Stimulated activated CD4-positive, alpha-beta T cell treated with anti-CD3 and anti-CD28 coated beads, Interleukin-15, amount 100 ng/mL, for 48 hours (primary cell): ENCODE measurements at places on chromosomes 16 and 17.

DNA sequence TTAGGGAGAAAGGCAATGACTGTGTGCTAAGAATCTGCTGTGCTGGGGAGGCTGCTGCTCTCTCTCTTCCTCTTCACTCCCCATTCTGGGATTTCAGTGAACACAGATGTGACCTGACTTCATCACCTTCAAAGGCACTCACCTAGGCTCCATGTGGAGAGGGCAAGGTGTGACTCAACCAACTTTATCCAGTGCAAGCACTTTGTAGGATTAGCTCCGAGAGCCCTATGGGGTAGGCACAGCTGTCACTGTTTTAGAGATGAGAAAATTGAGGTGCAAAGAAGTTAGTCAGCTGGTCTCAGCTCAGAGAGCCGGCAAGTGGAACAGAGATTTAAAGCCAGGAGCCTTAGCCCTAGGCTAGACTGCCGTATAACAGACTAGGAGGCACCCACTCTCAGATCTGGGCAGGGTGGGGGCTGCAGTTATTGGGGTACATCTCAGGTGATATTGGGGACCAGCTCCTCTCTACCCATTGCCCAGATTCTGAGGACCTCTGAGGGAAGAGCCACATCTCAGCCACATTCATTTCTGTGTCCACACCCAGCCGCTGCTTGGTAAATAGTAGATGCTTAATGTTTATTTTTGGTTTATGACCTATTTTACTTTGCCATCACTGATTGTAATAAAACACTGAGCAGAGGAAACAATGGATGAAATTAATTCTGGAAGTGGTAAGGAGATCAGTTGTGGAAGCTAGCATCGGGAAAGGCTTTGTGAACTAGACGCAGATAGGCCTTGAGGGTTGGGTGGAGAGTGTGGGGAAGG, 138.8 kb downstream of the CCDC182 start:
- DNase-seq = no peak

DNA sequence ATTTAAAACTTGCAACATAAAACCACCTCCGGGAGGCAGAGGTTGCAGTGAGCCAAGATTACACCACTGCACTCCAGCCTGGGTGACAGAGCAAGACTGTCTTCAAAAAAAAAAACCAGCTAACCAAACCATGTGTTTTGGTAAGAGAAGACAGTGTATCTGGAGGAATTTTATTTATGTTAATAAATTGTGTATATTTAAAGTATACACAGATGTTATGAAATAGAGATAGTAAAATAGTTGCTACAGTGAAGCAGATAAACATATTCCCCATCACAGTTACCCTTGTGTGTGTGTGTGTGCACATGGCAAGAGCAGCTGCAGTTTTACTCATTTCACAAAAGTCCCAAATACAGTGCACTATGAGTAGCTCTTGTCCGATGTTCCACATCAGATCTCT, 54.8 kb upstream of the CRISPLD2 start:
- DNase-seq = no peak

DNA sequence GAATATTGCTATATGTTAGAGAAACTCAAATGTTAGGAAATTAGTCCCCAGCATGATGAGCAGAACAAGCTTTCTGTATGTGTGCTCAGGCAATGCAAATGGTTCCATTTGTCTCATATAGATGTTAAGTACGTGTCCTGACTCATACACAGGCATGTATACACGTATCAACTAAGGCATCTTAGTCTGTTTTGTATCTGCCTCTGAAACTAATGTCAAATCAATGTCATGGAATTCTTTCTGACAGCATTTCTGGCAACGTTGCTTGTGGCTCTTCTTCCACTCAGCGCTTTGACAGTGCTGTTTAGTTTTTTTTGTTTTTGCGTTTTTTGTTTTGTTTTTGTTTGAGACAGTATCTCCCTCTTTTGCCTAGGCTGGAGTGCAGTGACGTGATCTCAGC, 111.9 kb downstream of the CNTNAP4 start:
- no peak for DNase-seq

DNA sequence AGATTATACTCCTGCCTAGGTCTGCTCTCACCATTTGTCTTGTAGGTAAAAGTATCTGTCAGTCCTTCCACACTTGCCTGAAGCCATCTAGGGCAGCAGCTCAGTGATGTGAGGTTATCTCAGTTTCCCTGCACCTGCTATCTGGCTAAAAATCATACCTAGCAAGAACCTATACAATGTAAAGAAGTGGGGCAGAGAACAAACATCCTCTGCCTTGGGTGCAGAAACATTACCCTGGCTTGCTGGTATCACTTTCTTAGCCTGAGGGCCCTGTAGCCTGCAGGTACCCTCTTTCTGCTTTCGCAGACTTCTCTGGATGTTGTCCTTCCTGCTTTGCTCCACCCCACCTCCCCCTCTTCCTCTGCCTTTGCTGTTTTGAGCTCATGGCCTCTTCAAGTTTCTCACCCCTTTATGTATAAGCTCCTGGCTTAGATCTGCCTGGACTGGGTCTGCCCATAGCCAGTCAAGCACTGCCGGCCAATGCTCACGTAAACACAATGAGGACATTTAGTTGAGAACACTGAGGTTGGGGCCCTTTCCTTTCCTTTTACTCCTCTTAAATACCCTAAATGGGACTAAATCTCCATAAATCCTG, 8.7 kb upstream of the SDK2 start:
- no peak for DNase-seq

DNA sequence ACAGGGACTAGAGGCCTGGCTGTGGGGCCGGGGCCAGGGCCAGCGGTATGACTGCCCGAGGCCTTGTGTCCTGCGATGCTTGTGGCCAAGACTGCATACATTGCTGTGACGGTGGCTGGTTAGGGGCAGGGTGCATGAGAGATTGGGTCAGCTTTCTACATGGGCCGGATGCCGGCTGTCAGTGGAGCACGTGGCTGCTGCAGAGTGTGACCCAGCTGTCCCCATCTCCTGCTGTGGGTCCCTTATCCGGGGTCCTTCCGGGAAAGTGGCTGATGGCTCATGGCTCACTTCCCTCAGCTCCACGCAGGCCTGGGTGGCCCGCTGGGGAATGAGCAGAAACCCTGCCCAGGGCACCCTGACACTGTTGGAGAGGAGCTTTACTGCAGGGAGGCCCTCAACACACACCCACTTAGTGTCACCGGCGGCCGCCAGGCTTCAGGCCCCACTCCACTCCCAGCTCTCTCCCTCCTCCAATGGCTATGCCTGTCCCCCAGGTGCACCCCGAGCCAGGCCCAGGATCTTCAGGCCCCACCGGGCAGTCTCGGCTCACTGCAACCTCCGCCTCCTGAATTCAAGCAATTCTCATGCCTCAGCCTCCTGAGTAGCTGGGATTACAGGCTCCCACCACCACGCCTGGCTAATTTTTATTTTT, 808 bp upstream of the RGS11 start:
- no peak for DNase-seq

DNA sequence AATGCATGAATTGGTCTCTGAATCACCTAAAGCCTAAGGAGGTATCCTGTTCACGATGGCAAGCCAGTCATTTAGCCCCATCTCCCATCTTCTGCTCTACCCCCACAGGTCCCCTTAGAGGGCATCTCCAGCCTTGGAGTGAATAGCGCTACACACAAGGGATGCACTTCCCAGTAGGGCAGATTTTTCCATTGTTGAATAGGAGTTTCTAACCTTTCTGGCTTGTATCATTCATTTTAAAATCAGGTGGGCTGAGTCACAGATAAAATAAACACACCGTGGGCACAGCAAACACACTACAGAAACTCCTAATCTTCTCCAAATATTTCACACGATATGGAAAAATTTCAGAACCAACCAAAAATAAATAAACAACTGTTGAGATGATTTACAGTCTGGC, 201.2 kb upstream of the NOG start:
- no peak for DNase-seq

GRCh38 chr16:21218153-21218552, 6.8 kb upstream of the ZP2 start:
- DNase-seq = no peak

GRCh38 chr16:85363881-85364280, 249.2 kb upstream of the GSE1 start:
- DNase-seq = no peak

GRCh38 chr17:36188891-36189306, 7.7 kb downstream of the CCL3L1 start:
- DNase-seq = no peak

DNA sequence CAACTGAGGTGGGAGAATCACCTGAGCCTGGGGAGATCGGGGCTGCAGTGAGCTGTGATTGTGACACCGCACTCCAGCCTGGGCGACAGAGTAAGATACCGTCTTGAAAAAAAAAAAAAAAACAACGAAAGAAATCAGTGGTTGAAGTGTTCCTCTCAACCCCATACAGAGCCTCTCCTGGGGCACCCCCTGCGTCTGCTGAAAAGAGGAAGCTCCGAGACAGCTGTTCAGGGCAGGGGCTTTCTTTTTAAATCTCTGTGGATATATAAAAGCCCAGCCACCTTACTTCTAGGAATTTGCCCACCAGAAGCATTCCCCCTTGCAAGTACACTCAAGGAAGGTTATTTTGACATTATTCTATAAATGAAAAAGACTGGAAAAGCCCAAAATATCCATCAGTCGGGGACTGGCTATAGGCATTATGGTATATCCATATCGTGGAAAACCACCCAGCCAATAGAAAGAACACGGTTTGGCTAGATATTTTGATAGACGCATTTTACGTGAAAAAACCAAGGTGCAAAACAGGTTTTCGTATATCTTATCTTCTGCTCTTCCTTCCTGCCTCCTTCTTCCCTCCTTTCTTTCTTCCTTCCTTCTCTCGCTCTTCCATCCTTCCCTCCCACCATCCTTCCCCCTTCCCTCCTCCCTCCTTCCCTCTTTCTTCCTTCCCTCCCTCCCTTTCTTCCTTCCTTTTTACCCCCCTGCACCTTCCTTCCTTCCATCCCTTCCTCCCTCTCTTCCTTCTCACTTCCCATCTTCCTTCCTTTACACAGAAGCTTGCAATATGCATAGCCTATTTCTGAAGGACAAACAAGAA, 9.2 kb upstream of the CCL22 start:
- no peak for DNase-seq

- no peak for DNase-seq
Measured at GRCh38 chr17:77318491-77319210, 177.9 kb downstream of the SEC14L1 start.

DNA sequence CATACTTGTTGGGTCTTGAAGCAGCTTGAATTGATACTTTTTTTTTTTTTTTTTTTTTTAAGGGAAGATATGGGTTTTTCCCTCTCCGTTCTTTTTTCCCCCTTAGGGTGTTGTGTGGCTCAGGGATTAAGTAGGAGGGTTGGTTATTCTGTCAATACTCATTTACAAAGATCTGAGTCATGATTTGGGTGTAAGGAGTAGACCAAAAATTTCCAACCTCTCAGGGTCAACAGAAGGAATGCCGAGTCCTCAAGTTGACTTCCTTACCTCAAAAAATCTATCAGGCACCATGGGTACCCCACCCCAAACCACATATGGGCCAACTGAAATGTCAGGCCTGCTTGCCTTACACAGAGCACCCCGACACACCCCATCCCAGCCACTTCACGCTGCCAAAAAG, 230.5 kb downstream of the CCDC182 start:
- DNase-seq = no peak

DNA sequence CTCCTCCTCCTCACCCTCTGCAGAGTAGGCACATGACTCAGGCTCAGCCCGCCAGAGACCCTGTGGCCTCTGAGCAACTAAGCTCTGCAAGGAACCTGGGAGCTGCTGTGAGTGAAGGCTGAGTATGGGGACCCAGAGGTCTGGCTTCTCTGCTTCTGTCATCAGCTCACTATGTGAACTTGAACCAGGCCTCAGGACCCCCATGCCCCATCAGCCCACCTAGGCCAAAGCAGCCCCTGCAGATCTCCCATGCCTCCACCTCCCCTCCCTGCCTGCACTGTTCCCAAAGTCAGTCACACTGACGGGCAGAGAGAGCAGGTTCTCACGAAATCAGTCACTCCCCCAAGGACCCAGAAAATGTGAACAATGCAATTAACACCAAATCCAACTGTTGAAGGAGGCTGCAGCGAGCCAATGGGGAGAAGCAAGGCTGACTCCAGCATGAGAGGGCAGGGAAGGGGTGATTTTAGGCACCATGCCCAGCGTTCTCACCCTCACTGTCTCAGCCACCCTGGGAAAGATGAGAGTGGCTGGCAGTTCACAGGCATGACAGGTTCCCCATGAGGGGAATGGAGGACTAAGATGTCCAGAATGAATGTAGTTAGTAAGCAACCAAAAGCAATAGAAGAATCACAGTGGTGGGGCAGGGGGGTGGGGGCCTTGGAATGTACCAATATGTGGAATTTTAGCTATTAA, 60.6 kb downstream of the BEAN1 start:
- no peak for DNase-seq

- DNase-seq = no peak
Measured at GRCh38 chr17:44146375-44147346, 4.9 kb downstream of the HROB start.

DNA sequence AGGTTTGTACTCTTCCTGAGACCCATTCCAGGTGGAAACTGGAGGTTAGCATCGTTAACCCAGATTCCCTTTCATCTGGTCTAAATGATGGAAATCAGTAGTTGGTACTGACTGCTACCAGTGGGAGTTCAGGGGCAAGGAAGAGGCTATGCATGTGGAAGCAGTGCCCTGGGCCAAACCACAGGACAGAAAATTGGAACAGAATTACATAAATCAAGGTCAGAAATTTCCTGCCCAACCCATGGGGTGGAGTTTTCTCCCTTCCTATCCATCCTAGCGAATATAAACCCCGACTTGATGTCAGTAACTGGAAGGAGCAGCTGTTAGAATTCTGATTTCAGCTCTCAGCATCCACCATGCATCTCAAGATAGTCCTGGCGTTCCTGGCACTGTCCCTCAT, at the start of gene AOC2:
TSS of gene AOC2 (plus strand) at position 310 of the 400 bp plus-strand sequence. CDS start at position 357, 47 bp downstream.
- no peak for DNase-seq

- no peak for DNase-seq
Measured at GRCh38 chr17:2853283-2854142, 57.3 kb downstream of the RAP1GAP2 start.

- DNase-seq = no peak
Measured at GRCh38 chr16:77739559-77739892, 17.2 kb downstream of the NUDT7 start.

DNA sequence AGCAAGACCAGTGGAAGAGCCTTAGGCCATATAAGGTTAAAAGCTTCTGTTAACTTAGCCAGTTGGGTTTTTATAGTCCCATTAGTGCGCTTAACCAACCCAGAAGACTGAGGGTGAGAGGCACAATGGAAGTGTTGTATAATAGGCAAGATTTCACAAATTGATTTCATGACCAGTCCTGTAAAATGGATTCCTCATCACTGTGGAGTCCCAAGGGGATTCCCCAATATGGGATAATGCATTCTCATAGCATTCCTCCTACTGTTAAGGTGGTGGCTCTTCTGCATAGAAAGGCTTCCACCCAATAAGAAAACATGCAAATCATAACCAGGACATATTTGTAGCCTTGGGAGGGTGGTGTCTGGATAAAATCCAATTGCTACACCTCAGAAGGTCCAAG, 22.1 kb upstream of the B4GALNT2 start:
- no peak for DNase-seq

GRCh38 chr17:76540381-76541300, 797 bp downstream of the PRCD start:
- DNase-seq = no peak

GRCh38 chr16:67470359-67470758, 10.6 kb downstream of the ATP6V0D1 start:
- DNase-seq = no peak

- DNase-seq = no peak
Measured at GRCh38 chr16:19330841-19331397, 45.4 kb downstream of the CLEC19A start.
